ENCODE measurements at places on chromosomes 3 and 15. TPM values are rescaled to one million over a fixed set of nuclear protein-coding genes. Genes with fewer than 3 reads are reported as not detected.

GRCh38 chr15:80431635-80432344 lies 27.6 kb downstream of the ARNT2 start:
- no peak for ATAC-seq

ZBTB47 gene
- 3.7 TPM for total RNA-seq

AMIGO3 gene
- total RNA-seq, result not detected

DNA sequence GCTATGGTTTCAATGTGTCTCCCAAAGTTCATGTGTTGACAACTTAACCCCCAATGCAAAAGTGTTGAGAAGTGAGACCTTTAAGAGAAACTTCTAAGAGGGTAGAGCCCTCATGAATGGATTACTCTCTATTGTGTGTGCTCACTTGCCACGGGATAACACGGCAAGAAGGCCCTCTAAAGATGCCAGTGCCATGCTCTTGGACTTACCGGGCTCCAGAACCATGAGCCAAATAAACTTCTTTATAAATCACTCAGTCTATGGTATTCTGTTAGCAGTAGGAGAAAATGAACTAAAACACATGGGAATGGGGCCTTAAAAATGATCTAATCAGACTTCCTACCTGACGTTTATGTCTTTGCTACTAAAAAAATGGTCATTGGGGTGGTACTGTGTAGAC lies 2.6 kb upstream of the TCF12 start:
- ATAC-seq, result no peak

DNA sequence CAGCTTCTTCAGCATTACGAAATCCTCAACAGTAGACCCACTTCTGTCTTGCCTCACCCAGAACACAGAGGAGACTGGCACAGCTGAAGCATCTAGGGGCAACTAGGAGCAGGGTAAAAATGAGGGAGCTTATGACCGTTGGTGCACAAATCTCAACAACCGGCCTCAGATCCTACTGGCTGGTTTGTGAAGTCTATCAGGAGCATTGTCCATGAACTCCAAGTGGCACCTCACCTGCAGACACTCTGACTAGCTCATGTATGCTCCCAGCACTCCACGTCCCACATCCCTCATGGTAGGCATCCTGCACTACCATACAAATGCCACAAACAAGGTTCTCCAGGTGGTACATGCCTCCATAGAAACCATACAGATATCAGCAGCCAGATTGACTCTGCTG lies 163.1 kb downstream of the TLE3 start:
- ATAC-seq, result no peak

IQCF5 gene
- not detected for total RNA-seq

DNA sequence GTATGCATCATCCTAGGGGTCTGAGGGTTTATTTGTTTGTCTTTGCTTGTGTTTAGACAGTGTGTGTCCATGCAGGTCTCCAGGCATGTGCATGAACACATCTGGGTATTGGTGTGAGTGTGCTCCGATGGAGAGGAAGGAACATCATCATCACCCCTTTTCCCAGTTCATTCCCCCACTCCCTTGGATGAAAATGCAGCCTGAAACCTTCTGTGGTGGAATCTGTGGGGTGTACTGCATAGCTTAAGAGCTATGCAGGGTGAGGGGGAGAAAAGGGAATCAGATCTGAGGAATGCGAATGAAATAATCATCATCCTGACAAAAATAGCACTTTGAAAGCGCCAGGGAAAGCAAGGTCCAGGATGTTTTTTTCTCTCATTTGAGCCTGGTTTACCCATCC lies 520.1 kb downstream of the NTRK3 start:
- ATAC-seq, result no peak

GOLGA8J gene
- 0.20 TPM for total RNA-seq

DNA sequence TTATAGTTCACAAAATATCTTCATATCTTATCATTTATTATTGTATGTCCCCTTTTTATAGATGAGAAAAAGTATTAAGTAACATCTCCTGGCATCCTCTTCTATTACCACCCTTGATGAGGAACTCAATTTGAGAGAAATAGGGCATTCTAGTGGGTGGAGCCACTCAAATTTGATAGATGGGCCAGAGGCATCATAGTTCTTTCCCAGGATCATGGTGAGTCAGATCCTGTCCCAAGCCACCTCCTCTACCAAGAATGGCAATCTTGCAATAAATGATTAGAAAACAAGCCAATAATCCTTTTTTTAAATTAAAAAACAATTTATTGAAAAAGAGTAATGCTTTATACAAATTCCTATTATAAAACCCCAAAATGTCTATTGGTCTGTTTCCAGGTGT lies 16.8 kb downstream of the CLDN1 start:
- ATAC-seq, result no peak

PLA2G4E gene
- total RNA-seq, result 18.1 TPM

NECTIN3 gene
- total RNA-seq, result 0.68 TPM

DNA sequence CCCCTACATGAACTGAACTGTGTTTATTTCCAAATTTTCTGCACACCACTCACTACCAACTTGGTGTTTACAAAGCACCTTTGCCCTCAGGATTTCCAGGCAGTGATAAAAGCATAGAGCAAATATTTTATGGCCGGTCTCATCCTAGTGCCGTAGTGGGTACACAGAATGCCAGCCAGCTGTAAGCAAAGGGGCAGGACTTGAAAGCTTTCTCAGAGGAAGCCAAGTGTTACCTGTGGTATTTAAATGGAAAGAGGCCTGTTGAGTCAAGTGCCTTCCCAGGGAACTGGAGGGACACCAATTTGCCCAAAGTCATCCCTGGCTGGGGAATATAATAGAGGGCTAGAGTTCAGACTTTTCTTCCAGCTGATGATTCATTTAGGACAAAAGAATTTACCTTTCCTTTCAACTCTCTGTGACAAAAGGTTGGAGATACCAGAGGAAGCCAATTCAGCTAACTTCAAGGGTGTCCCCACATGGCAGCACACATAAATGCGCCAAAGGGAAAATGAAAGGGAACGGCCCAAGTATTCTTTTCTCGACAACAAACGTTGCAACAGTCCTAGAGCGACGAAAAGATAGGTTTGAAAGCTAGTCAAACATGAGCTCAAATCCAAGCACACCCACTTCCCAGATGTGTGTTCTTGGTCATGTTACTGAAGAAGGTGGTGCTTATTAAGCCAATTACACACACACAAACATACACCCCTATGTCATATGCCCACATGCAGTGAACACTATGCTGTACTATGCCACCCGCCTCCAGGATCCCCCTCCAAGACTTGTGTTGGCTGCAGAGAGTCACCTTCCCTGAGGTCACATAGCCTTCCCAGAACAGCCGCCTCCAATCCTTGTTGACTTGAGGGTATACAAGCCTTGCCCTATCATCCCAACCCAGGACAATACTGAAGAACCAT lies 27.7 kb downstream of the MAGI1 start:
- ATAC-seq, result peak; percentile 87

DNA sequence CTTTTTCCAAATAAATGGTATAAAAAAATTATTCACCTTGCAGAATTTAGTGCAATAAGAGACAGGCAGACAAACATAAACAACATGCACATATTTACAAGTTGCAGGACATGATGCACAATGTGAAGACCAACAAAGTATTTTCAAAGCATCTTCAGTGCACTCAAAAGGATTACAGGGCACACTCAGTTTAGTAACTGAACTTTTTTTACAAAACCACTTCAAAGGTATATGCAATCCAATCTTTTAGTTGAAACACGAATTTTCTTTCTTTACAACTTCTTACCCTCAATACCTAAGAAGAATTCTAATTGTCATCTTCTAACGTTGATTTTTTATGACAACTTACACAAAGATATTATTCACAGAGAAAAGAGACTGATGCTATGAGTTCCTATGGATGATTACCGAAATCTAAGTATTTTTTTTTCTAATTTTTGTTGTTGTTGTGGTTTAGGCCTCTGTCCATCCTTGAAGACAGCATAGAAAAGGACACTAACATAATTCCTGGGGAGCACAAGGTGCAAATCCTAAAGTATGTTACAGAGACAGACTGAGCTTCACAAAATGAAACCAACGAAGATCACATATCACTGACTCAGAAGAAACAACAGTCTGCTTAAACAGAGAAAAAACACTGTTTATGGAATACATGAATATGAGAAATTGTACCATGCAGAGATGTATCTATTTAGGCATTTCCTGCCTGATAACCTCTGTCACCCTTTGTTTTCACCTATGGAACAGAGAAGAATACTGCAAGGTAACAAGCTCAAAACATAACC lies 50.3 kb downstream of the ZMAT3 start:
- no peak for ATAC-seq

- no peak for ATAC-seq
Measured at GRCh38 chr3:132561003-132561402, 36.1 kb upstream of the ACKR4 start.

- no peak for ATAC-seq
Measured at GRCh38 chr15:57421110-57421509, 44.8 kb downstream of the CGNL1 start.

ECE2 gene
- total RNA-seq, result not detected

DNA sequence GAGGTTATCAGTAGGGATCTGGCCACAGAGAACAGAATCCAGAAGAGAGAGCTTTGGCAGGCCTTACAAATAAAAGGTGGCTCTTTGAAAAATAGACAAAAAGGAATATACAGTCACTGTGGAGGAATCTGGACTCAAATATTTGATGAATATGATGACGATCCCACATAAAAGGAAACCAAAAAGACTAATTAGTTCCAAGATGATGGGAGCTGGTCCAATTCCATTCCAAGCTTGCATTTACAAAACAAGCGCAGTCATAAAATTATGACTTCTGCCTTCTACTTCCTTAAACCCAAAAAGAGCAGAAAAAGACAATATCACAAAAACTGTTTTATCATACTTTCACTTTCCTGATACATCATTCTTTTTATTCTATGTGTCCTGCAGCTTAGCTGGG lies 285.8 kb downstream of the DIPK2A start:
- ATAC-seq, result no peak

GRCh38 chr3:31945738-31946052 lies 35.4 kb downstream of the OSBPL10 start:
- ATAC-seq, result no peak

GADL1 gene
- total RNA-seq, result not detected

DNA sequence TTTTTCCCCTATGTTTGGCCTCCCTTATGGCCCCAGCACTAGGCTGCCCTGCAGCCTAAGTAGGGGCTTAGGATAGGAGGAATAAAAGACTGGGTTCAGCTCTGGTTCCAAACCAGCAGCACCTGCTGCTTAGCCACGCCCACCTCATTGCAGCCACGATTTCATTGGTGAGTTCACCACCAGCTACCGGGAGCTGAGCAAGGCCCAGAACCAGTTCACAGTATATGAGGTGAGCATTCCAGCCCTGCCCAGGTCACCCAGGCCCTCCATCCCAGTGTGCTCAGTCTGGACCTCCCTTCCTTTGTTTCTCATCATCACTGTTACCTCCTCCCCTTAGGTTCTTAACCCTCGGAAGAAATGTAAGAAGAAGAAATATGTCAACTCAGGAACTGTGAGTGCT lies 11.5 kb downstream of the CPNE9 start:
- ATAC-seq, result peak; percentile 74

DNA sequence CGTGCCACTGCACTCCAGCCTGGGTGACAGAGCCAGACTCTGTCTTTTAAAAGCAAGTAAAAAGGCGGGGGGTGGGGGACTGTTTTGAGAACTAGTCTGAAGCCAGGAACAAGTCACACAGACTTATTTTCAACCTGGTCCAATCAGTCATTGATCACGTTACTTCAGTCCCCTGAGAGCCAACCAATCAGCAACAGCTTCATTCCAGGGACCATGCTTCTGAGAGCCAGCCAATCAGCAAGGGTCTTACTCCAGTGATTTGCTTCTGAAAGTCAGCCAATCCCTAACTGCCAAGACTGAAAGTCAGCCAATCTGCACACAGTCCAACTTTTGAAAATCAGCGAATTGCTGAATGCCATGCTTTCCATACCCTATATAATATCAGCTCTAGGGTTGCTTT lies 48.6 kb upstream of the C15orf39 start:
- ATAC-seq, result no peak

DNA sequence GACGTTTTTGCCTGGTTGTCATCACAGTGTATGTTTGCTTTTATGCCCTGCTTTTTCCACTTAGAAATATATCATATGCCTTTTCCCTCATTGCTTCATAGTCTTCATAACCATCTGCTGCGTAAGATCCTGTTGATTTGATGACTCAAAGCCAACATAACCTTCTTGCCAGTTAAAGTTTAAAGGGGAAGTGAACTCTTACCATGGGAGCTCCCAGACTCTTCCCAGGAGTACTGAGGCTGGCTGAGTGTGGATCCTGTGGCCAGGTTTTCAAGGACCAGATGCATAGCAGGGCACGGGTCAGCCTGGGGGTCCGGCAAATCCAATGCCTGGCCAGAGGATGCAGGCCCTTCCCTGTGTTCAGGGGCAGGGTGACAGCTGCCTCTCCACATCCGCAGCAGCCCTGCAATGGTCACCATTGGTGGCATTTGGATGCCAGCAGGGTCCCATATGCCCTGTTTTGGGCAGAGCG lies 42.0 kb upstream of the SACM1L start:
- ATAC-seq, result peak; percentile 85

GRCh38 chr3:188296761-188297612 lies 143.0 kb downstream of the LPP start:
- peak; percentile 48 for ATAC-seq

MRPL47 gene
- 23.6 TPM for total RNA-seq

GRCh38 chr15:59268852-59269407 lies 62.3 kb downstream of the LDHAL6B start:
- ATAC-seq, result peak; percentile 29

DNA sequence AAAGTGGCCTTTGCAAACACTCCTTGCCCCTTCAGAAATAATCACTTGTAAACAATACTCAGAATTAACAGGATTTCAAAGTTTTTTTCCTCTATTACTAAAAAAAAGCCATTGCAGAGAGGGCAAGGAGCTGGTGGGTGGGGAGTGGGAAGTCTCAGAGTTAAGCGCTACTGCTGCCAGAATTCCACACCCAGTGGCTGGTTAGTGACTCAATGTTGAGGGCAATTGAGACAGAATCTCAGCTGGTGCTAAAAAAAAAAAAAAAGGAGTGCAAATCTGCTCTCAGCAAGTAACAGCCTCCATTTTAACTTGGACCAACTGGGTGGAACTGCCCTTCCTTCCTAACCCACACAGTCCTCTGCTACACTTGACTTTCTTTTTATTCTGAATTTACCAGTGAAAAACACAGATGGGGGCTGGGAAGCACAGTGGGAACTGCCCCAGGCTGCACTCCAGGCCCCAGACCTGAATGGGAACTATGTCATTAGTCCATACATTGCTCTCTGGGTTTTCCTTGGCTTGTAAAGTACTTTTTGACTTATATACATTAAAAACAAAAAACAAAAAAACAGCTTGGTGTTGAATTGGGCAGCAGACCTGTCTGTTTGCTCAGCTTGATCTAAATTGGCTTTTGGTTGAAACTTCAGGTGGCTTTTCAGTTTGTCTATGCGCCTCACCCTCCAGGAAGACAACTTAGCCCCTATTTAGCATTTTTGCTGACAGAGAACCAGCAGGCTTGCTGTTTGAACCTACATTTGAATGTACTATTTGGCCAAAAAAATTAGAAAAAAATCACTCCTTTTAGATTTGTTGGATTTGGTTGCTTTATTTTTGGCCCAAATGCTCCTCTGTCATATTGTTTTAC lies 357.8 kb upstream of the TBL1XR1 start:
- ATAC-seq, result peak; percentile 70

DNA sequence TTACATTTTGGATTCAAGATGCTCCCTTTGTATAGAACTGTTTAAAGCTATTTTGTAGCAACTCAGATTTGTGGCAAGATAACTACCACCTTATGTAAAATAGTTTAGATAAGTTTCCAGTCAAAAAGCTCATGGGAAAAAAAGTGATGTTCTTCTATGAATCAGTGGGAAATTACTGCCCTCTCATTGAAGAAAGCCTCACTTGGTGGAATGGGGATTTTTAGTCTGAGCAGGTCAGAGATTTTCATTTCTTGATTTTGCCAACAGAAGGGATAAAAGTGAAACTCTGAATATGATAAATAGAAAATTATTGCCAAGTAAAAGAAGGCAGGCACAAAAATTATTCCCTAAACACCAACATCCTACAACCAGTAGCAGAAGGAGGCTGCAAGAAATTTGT lies 25.8 kb upstream of the CSTA start:
- ATAC-seq, result no peak

All from esophagus mucosa (tissue), 1 donor.